ENCODE measurements at places on chromosomes 5 and 9. TPM values are rescaled to one million over a fixed set of nuclear protein-coding genes. Genes with fewer than 3 reads are reported as not detected.

GRCh38 chr9:38202336-38202938 is 133.4 kb upstream of the SHB start:
- no peak overlapping the region for H3K4me3 ChIP-seq
- DNase-seq, result no peak
- H3K27ac ChIP-seq, result no peak overlapping the region
- no peaks in the 10 kb centered on the region for H3K4me1 ChIP-seq
- peaks cover 32% of the 10 kb centered on the region for H3K27me3 ChIP-seq

- no peak overlapping the region for H3K27ac ChIP-seq
- H3K36me3 ChIP-seq, result no peaks in the 10 kb centered on the region
- no peaks in the 10 kb centered on the region for H3K4me1 ChIP-seq
- no peaks in the 10 kb centered on the region for H3K27me3 ChIP-seq
- no peak for DNase-seq
Measured at GRCh38 chr5:67476531-67476930, 279.9 kb upstream of the CD180 start.

- no peaks in the 10 kb centered on the region for H3K27me3 ChIP-seq
- H3K36me3 ChIP-seq, result no peaks in the 10 kb centered on the region
- no peak for DNase-seq
- no peaks in the 10 kb centered on the region for H3K4me1 ChIP-seq
- no peak overlapping the region for H3K27ac ChIP-seq
Measured at GRCh38 chr9:20208961-20209371, 413.3 kb downstream of the MLLT3 start.

The ARL14EPL gene
- polyA plus RNA-seq, result not detected

GRCh38 chr9:34403554-34404380 is 27.1 kb upstream of the MYORG start:
- H3K27ac ChIP-seq, result no peak overlapping the region
- no peaks in the 10 kb centered on the region for H3K27me3 ChIP-seq
- peak; percentile 68 for DNase-seq

GRCh38 chr5:8291641-8292040 is 422.7 kb downstream of the MTRR start:
- no peaks in the 10 kb centered on the region for H3K36me3 ChIP-seq
- H3K4me1 ChIP-seq, result no peaks in the 10 kb centered on the region
- H3K27me3 ChIP-seq, result no peaks in the 10 kb centered on the region
- no peak overlapping the region for H3K4me3 ChIP-seq
- DNase-seq, result no peak
- no peak overlapping the region for H3K27ac ChIP-seq

GRCh38 chr5:176785184-176786145 is 24.9 kb upstream of the UNC5A start:
- no peak overlapping the region for H3K4me3 ChIP-seq
- H3K36me3 ChIP-seq, result no peaks in the 10 kb centered on the region
- no peak for DNase-seq
- peaks cover 2% of the 10 kb centered on the region for H3K4me1 ChIP-seq

The TOMM5 gene
- 200 TPM for polyA plus RNA-seq

DNA sequence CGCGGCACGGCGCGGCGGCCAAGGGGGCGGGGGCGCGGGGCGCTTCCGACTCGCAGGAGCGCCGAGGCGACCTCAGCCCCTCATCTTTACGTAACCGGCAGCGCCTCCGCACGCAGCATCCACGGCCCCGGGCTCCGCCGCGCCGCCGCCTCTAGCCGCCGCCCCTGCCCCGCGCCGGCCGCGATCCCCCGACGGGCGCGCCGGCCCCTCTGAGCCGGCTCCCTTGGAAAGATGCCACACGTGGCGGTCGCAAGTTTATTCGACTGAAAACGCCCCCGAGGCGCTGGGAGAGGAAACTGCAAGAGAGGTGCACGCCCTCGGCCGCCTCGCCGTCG is 1.0 kb downstream of the KLF9 start:
- H3K4me3 ChIP-seq, result peak overlapping the region; percentile 85
- H3K36me3 ChIP-seq, result 0 out of 2 replicates have a peak, but pooled peaks cover under 1% of the 10 kb centered on the region
- no peak for DNase-seq
- no peaks in the 10 kb centered on the region for H3K27me3 ChIP-seq
- peaks cover 6% of the 10 kb centered on the region for H3K4me1 ChIP-seq
- H3K27ac ChIP-seq, result peak overlapping the region; percentile 97

DNA sequence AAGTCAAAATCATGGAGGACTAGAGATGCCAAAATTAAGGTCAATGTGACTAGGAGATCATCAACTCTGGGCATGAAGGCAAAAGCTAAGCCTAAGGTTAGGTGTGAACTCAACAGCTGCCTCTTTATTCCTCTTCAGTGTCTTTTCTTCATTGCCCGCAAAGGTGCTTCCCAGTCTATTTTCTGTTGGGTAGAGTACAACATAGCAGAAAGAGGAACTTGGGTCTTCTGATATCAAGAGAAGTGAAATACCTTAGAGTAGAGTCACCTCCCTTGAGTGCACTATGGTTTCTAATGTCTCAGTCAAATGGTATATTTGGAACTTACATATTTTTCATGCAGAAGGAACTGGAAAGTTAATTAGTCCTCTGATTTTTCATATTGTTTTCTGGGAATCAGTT is 122.5 kb upstream of the GRIN3A start:
- no peak overlapping the region for H3K27ac ChIP-seq
- no peaks in the 10 kb centered on the region for H3K36me3 ChIP-seq
- no peak overlapping the region for H3K4me3 ChIP-seq
- no peak for DNase-seq
- no peaks in the 10 kb centered on the region for H3K27me3 ChIP-seq
- no peaks in the 10 kb centered on the region for H3K4me1 ChIP-seq

GRCh38 chr5:68729678-68730077 is 364.1 kb upstream of the SLC30A5 start:
- no peaks in the 10 kb centered on the region for H3K36me3 ChIP-seq
- H3K27me3 ChIP-seq, result no peaks in the 10 kb centered on the region
- no peaks in the 10 kb centered on the region for H3K4me1 ChIP-seq
- no peak overlapping the region for H3K4me3 ChIP-seq

- DNase-seq, result no peak
- no peak overlapping the region for H3K27ac ChIP-seq
- no peak overlapping the region for H3K4me3 ChIP-seq
- no peaks in the 10 kb centered on the region for H3K4me1 ChIP-seq
- H3K36me3 ChIP-seq, result no peaks in the 10 kb centered on the region
Measured at GRCh38 chr5:11560915-11561697, 343.1 kb downstream of the CTNND2 start.

DNA sequence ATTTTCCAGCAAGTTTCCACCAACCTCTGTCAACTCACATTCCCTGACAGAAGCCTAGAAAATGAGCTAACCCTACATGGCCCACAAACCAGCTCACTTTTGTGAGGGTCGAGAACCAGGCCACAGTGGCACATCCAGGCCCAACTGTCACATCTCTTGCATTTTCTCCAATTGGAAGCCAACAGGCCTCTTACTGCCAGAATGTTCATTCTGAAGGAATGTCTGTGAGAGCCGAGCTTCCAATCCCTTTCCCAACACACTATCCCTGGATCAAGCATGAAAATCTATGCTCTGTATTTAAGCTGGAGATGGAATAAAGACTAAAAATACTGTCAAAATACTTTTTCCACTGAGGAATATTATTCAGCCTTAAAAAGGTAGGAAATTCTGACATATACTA is 20.0 kb downstream of the MARCHF3 start:
- no peak overlapping the region for H3K27ac ChIP-seq
- peak; percentile 29 for DNase-seq
- no peak overlapping the region for H3K4me3 ChIP-seq
- no peaks in the 10 kb centered on the region for H3K27me3 ChIP-seq
- H3K36me3 ChIP-seq, result no peaks in the 10 kb centered on the region

- H3K4me3 ChIP-seq, result no peak overlapping the region
- H3K36me3 ChIP-seq, result no peaks in the 10 kb centered on the region
- DNase-seq, result no peak
Measured at GRCh38 chr5:135181653-135182052, 147.6 kb upstream of the PITX1 start.

The CTSL gene
- 104 TPM for polyA plus RNA-seq

The KCNV2 gene
- polyA plus RNA-seq, result not detected

DNA sequence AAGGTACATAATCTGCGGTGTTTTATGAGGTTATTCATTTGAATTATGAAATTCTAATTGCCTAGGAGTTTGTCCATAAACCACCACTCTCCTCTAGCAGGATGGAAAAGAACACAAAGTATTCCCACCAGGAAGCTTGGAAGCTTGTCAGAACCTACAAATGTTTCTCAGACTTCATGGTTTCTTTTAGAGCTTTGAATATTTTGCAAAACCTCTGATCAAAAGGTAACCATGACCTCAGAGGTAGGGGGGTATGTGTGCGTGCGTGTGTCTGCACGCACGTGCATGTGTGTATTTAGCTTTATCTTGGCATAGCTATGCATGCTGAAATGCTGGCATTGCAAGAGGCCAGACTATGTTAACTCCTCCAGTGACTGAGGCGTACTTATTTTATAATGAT is 847.0 kb downstream of the TLE1 start:
- no peak overlapping the region for H3K4me3 ChIP-seq
- H3K4me1 ChIP-seq, result no peaks in the 10 kb centered on the region
- H3K27ac ChIP-seq, result no peak overlapping the region
- H3K27me3 ChIP-seq, result no peaks in the 10 kb centered on the region

The HMMR gene
- 10.6 TPM for polyA plus RNA-seq

The F2R gene
- 147 TPM for polyA plus RNA-seq

DNA sequence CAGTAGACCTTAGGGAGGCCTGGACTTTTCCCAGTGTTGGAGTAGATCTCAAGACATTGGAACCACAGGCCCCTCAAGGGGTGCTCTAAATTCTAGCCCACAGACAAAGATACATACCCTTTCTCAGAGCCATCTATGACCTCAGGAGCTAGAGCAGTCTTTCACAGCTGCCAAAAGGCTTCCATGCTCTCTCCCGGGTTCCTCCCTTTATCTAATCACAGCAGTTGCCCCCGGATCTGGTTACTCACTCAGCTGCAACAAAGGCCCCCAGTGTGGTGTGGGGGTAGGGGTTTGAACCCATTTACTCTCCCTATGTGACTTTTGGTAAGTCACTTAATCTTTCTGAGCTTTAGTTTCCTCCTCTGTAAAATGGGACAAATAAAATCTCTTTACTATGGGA is 27.0 kb downstream of the POU4F3 start:
- no peak overlapping the region for H3K27ac ChIP-seq
- no peak overlapping the region for H3K4me3 ChIP-seq
- no peaks in the 10 kb centered on the region for H3K36me3 ChIP-seq
- no peaks in the 10 kb centered on the region for H3K4me1 ChIP-seq

The PCDHGA12 gene
- 7.9 TPM for polyA plus RNA-seq

- no peak overlapping the region for H3K27ac ChIP-seq
- H3K4me1 ChIP-seq, result no peaks in the 10 kb centered on the region
- no peaks in the 10 kb centered on the region for H3K27me3 ChIP-seq
Measured at GRCh38 chr5:52560366-52560765, 227.3 kb upstream of the ITGA1 start.

DNA sequence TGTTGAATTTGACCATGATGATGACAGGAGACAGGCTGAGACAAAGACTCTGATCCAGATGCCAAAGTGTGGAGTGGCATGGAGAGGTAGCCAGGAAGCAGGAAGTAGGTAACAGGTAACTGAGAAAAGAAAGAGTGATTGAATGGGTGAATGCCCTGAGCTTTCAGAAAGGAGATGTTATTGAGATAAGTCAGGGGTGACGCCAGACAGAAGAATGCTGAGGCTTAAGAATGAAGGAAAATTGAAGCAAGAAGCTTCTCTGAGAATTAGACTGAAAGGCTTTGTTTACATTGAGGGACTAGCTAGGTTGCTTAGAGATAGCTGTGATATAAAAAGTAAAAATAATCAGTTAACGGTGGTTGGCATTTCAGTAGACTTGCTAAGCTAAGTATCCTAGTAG is 165.7 kb downstream of the PSAT1 start:
- no peaks in the 10 kb centered on the region for H3K36me3 ChIP-seq
- no peak overlapping the region for H3K27ac ChIP-seq
- H3K4me1 ChIP-seq, result no peaks in the 10 kb centered on the region
- H3K4me3 ChIP-seq, result no peak overlapping the region

GRCh38 chr5:6394429-6395101 is 16.2 kb upstream of the MED10 start:
- peaks cover 4% of the 10 kb centered on the region for H3K27me3 ChIP-seq
- no peaks in the 10 kb centered on the region for H3K4me1 ChIP-seq
- no peaks in the 10 kb centered on the region for H3K36me3 ChIP-seq
- no peak overlapping the region for H3K4me3 ChIP-seq

DNA sequence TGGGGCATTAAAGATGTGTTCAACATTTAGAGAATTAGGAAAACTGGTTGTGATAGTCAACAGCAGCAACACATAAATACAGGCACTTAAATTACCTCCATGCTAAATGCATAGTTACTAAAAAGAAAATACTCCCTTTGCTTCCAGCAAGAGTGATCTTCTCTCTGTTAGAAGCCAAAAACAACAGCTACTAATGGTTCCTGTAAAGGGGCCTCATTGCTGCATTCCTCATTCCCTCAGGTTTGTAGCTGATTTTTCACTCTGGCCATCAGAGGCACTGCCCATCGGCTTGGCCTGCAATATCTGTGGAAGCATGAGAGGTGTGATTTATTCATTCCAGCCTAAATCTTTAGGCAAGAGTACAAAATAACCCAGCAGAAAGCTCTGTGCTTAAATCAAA is 466.0 kb upstream of the ADAMTS16 start:
- no peak overlapping the region for H3K4me3 ChIP-seq
- H3K27ac ChIP-seq, result no peak overlapping the region
- H3K36me3 ChIP-seq, result no peaks in the 10 kb centered on the region
- H3K4me1 ChIP-seq, result no peaks in the 10 kb centered on the region
- no peak for DNase-seq

DNA sequence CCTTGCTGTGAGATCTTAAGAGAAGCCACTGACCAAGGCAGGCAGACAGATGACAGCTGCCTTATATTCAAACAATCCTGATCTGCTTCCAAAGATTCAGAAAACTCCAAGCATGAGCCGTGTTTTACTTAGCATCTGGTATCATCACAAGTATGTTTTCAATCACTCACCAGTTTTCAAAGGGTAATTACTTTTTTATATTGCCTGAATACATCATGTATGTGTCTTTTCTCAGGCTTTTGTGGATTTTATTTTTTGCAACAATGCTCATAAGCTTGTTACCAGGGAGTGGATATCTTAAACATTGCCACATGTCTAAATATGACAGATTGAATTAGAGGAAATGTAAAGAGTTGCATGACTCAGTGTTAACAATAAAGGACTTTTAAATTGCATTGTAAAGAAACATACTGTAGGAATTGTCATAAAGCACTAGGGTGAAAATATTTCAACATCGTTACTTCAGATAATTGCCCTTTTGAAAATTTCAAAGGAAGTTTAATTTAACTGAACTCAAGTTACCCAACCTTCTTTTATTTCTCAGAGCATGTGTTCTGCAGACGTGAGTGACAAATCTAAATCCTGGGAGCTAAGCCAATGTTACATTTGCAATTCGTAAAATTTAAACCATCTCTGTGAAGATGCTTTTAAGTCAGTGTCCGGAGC is 326.1 kb downstream of the PLK2 start:
- no peaks in the 10 kb centered on the region for H3K27me3 ChIP-seq
- peak; percentile 79 for DNase-seq
- no peak overlapping the region for H3K4me3 ChIP-seq

Data from IMR-90 (cell line).